GM23248 (cell line): ENCODE measurements at places on chromosomes 3 and 15.

DNA sequence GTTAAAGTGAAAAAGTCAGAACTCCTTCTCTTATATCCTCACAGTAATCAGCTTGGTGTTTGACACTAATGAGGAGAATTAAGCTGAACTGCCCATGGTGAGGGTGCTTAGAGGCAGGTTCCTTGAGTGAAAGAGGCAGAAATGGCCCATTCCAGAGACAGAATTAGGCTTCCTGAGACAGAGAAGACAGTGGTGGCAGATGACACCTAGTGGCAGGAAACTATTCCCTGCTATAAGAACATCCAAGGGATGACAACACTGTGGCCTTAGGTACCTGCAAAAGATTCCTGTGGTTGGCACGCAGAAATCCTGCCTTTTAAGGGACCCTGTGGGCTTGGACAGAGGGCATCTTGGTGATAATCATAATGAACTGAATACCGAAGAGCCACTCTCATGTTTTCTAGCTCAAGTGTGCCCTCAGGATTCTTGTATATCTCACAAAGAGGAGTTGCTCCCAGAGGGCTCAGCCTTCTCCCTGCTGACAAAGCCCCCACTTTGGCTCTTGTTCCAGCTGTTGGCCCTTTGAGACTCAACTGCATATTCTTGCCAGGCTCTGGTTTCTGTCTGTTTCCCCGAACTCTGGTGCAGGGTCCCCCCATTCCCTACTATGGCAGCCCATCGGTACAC lies 56.0 kb downstream of the KBTBD12 start:
- H3K4me3 ChIP-seq = no peak overlapping the region
- no peak overlapping the region for H3K27ac ChIP-seq
- peak; percentile 74 for DNase-seq
- peaks cover 61% of the 10 kb centered on the region for H3K27me3 ChIP-seq
- no peaks in the 10 kb centered on the region for H3K36me3 ChIP-seq
- H3K4me1 ChIP-seq = no peaks in the 10 kb centered on the region

DNA sequence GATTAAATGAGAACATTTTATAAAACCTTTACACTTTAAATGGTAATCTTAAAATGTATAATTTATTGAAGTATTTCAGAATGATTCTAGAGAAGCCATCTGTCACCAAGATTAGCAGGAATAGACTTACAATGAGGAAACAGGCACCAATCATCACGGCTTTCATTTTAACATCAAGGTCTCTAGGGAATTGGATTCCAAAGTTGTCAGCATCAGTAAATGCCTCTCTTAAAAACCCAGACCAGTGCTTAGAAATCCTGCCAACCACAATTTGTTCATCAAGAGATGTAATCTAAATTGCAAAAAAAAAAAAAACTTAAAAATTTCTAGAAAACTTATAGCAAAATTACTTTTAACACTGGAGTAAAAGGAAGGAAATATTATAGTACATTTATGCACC lies 20.3 kb downstream of the PLSCR2 start:
- no peaks in the 10 kb centered on the region for H3K27me3 ChIP-seq
- no peaks in the 10 kb centered on the region for H3K4me1 ChIP-seq
- DNase-seq = no peak

DNA sequence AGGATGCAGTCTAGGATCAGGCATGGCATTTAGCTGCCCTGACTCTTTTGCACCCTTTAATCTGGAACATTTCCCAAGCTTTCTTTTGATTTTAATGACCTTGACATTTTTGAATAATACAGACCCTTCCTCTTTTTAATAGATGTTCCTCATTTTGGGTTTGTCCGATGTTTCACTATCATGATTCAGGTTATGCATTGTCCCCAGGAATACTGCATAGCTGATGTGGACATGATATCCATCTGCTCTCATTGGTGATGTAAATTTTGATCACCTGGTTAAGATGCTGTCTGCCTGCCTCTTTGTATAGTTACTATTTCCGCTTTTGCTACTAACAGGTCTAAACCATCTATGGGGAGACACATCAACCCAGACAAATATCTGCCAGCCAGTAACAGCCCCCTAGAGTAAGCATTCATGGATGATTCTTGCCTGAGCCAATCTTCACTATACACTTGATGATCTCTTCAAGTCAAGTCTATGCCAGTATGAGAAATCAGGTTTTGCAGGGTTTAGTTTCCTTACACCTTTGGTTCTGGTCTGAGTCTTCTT lies 50.6 kb upstream of the ULK4 start:
- H3K36me3 ChIP-seq = no peaks in the 10 kb centered on the region
- H3K27ac ChIP-seq = no peak overlapping the region
- no peaks in the 10 kb centered on the region for H3K27me3 ChIP-seq

DNA sequence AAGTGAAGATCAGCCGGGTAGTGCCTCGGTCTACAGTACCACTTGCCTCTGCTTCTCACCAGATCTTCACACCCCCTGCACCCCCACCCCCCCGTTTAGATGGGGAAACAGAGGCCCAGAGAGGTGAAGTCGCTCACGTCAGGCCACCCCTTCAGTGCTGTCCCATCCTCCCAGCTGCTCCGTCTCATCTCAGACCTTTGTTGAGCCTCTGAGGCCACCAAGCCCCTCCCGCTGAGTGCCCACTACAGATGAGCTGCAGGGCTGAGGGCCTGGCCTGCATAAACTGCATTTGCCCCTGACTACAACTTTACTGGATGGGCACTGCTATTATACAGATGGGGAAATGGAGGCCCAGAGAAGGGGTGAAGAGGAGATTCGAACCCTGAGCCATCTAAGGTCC lies 35.8 kb downstream of the ADAMTS7 start:
- H3K27me3 ChIP-seq = no peaks in the 10 kb centered on the region
- no peak overlapping the region for H3K4me3 ChIP-seq
- H3K36me3 ChIP-seq = no peaks in the 10 kb centered on the region
- H3K27ac ChIP-seq = no peak overlapping the region

GRCh38 chr3:122258757-122259371 lies 66.2 kb upstream of the CSTA start:
- peak; percentile 87 for DNase-seq
- H3K4me1 ChIP-seq = no peaks in the 10 kb centered on the region
- H3K27ac ChIP-seq = no peak overlapping the region
- H3K4me3 ChIP-seq = no peak overlapping the region
- no peaks in the 10 kb centered on the region for H3K36me3 ChIP-seq

DNA sequence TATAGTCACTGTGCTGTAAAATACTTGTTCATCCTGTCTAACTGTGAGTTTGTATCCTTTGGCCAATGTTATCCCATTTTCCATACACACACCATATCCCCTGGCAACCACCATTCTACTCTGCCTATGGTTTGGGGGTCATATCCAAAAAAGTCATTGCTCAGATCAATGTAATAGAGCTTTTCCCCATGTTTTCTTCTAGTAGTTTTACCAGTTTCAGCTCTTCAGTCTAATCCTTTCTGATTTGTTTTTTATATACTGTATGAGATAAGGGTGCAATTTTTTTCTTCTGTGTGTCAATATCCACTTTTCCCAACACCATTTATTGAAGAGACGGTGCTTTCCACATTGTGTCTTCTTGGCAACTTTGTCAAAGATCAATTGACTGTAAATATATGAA lies 14.0 kb upstream of the DLG1 start:
- no peak overlapping the region for H3K27ac ChIP-seq
- peaks cover 42% of the 10 kb centered on the region for H3K4me1 ChIP-seq
- no peaks in the 10 kb centered on the region for H3K27me3 ChIP-seq
- H3K4me3 ChIP-seq = no peak overlapping the region
- no peaks in the 10 kb centered on the region for H3K36me3 ChIP-seq

GRCh38 chr3:11907667-11908660 lies 61.3 kb upstream of the TAMM41 start:
- peak; percentile 55 for DNase-seq
- H3K36me3 ChIP-seq = no peaks in the 10 kb centered on the region
- no peak overlapping the region for H3K4me3 ChIP-seq
- H3K27ac ChIP-seq = no peak overlapping the region

DNA sequence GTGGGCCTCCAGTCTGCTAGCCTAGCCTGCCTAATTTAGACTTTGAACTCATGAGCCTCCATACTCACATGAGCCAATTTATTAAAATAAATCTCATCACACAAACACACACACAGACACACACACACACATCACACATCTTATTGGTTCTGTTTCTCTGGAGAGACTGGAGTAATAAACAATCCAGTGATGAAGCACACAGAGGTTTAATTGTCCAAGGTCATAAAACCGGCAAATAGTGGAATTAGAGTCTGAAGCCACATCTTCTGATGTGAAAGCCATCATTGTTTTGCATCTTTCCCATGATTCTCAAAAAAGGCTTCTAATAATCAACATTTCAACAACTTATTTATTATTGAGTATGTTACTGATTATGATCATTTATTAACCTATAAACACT lies 249.4 kb upstream of the KCNH8 start:
- no peak overlapping the region for H3K4me3 ChIP-seq
- DNase-seq = no peak
- H3K4me1 ChIP-seq = no peaks in the 10 kb centered on the region
- H3K27ac ChIP-seq = no peak overlapping the region

GRCh38 chr15:64349375-64349774 lies 6.6 kb downstream of the CSNK1G1 start:
- H3K27me3 ChIP-seq = no peaks in the 10 kb centered on the region
- H3K27ac ChIP-seq = no peak overlapping the region
- no peak overlapping the region for H3K4me3 ChIP-seq
- no peaks in the 10 kb centered on the region for H3K36me3 ChIP-seq
